ENCODE measurements at places on chromosomes 12 and 14. TPM values are rescaled to one million over a fixed set of nuclear protein-coding genes. Genes with fewer than 3 reads are reported as not detected.

TMEM121 gene
- 10.1 TPM for total RNA-seq

RTL1 gene
- 1.1 TPM for total RNA-seq

AMIGO2 gene
- total RNA-seq = 271 TPM

IFNG-AS1 gene
- total RNA-seq = not detected

TMX1 gene
- 34.3 TPM for total RNA-seq
